Activated CD4-positive, alpha-beta T cell treated with anti-CD3 and anti-CD28 coated beads, Interleukin-2, amount 10 ng/mL, durations not matched to agents 24 days and 14 days (primary cell): ENCODE measurements at places on chromosomes 3 and 15.

DNA sequence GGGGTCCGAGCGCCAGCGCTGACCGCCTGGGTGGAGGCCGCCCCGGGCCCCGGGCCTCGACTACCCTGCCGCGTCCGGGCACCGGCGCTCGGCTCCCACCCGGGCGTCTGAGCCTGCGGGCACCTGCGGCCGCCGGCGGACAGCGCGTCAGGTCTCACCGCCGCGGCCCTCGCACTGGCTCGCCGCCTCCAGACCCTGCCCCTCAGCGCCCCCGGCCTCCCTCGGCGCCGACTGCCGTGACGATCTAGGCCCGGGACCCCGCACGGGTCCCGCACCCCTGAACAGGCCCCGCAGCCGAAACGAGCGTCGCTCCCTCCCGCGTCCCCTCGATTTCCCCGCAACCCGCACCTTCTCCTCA, 297 bp downstream of the PRC1 start:
- no peak for DNase-seq

DNA sequence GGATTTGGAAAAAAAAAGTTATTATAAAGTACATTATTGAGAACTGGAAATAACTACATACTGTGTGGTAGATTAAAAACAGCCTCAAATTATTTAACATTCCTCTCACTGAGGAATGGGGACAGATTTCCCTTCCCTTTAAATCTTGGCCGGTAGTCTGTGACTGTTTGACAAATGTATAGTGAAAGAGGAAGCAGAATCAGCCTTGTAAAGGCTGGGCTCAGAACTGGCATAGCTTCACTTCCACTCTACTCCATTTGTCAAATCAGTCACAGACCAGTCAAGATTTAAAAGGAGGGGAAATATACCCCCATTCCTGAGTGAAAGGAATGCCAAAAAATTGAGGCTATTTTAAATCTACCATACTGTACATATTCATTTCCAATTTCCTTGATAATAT, 18.2 kb upstream of the B4GALT4 start:
- no peak for DNase-seq

GRCh38 chr3:57951066-57951882, 56.9 kb upstream of the FLNB start:
- DNase-seq, result no peak

- no peak for DNase-seq
Measured at GRCh38 chr15:61327019-61327631, 98.0 kb upstream of the RORA start.

- DNase-seq, result no peak
Measured at GRCh38 chr15:25694823-25695312, 168.3 kb downstream of the ATP10A start.

DNA sequence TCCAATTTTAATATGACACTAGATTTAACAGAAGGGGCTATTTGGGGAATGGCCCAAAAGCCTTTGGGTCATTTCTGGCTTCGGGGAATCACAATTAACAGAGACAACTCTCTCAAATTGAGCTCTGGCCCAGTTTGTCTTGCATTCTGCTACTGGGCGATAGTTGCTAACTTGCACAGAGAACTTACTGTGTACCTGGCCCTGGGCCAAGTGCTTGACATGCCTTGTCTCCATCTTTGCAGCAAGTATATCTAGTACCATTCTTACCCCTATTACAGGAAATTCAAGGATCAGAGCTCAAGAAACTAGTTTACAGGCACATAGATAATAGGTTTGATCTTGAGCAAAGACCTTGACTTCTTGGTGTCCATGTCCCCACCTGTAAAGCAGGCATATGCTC, 175.7 kb downstream of the TMEM108 start:
- no peak for DNase-seq

- DNase-seq, result no peak
Measured at GRCh38 chr3:139260041-139260486, 83.8 kb upstream of the MRPS22 start.

DNA sequence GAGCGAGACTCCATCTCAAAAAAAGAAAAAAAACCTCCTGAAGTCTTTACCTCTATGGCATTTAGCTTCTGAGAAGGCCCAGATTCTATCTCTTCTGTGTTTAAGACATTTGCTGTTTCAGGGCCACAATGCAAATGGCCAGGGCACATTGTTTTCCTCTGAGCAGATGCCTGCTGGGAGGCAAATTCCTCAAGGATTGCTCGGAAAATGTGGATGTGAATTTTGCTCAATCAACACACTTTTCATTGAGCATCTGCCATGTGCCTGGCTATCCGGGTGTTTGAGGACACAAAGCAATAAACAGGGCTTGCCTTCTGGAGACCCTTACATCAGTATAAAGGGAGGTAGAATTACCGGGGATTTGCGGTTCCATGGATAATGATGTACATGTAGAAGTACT, 20.0 kb downstream of the TRIM71 start:
- no peak for DNase-seq

DNA sequence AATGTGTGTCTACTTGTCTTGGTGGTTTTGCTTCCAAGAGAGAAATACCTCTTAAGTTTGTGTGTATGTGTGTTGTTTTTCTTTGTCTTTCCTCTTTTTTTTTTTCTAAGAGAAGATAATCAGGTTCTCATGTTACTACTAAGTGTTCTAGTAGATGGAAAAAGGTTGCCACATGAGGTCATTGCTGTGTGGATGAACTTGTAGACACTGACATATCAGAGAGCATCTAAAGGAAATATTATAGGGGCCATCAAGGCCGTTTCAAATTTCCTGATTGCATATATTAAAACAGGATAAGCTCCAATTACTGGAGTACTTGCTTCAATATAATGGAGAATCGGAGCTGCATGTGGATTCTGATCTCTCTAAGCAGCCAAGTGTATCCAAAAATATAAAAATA, 747.5 kb downstream of the NR2F2 start:
- no peak for DNase-seq

DNA sequence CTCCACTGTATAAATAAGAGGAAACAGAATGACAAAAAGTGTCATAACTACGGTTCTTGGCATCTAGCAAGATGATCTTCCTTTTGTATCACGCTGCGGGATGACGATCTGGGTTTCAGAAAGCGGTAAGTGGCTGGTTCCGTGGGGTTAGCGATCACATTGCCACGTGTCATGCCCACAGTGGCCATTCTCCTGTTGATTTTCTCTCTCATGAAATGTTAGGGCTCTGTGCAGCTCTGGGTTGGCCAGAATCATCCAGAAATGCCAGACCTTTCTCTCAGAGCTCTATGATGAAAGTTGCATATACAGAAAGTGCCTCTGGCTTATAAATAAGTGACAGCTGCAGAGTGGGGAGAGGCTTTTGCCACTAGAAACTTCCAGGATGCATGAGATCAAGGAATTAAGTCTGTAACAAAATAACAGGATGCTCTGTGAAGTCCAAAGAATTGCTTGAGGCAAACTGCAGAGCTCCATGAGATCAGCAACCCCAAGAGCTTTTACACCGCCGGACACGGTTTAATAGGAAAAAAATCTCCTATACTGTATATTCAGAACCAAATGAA, 71.6 kb downstream of the ABTB1 start:
- DNase-seq, result no peak

- DNase-seq, result no peak
Measured at GRCh38 chr3:194300382-194300758, 50.8 kb downstream of the CPN2 start.

GRCh38 chr3:43854283-43854682, 163.5 kb downstream of the ABHD5 start:
- DNase-seq, result no peak
